Fibroblast of lung (primary cell): ENCODE measurements at places on chromosomes 2 and 18. TPM values are rescaled to one million over a fixed set of nuclear protein-coding genes. Genes with fewer than 3 reads are reported as not detected.

The CNDP1 gene
- total RNA-seq: not detected in 2 replicates

The ABHD1 gene
- total RNA-seq: 0.17 and 0.26 TPM in 2 replicates

The CXCR4 gene
- total RNA-seq: under 0.01 TPM in 1 of 2 replicates, not detected in the other

The ALPI gene
- total RNA-seq: not detected in 2 replicates

The CCDC102B gene
- total RNA-seq: 35.3 and 68.6 TPM in 2 replicates

The DCC gene
- total RNA-seq: not detected in 2 replicates

The DES gene
- total RNA-seq: 34.7 and 69.3 TPM in 2 replicates

The TMEM87B gene
- 21.6 and 31.5 TPM in 2 replicates for total RNA-seq

The RAB27B gene
- 0.77 and 0.99 TPM in 2 replicates for total RNA-seq

The ELOA2 gene
- not detected in 2 replicates for total RNA-seq

The COL5A2 gene
- total RNA-seq: 200 and 253 TPM in 2 replicates

The FHL2 gene
- total RNA-seq: 120 and 144 TPM in 2 replicates

The MC2R gene
- not detected in 2 replicates for total RNA-seq

The IL1A gene
- 0.17 and 0.26 TPM in 2 replicates for total RNA-seq

The CCDC148 gene
- total RNA-seq: 1.0 and 1.2 TPM in 2 replicates

The ARHGEF4 gene
- total RNA-seq: 0.83 and 1.5 TPM in 2 replicates

The CAPN14 gene
- under 0.01 and 0.17 TPM in 2 replicates for total RNA-seq

The CHMP1B gene
- 45.7 and 49.7 TPM in 2 replicates for total RNA-seq

The DNPEP gene
- total RNA-seq: 69.9 and 72.5 TPM in 2 replicates

The C2orf72 gene
- 0.33 TPM in 1 of 2 replicates, not detected in the other for total RNA-seq

The PLEKHB2 gene
- total RNA-seq: 75.8 and 94.0 TPM in 2 replicates

The TRIP12 gene
- total RNA-seq: 210 and 277 TPM in 2 replicates

The IL1R2 gene
- total RNA-seq: 0.17 and 1.0 TPM in 2 replicates
